Fibroblast of lung (primary cell): ENCODE measurements at places on chromosomes 5 and 9. TPM values are rescaled to one million over a fixed set of nuclear protein-coding genes. Genes with fewer than 3 reads are reported as not detected.

GRCh38 chr5:23014266-23014665, 161.1 kb upstream of the CDH12 start:
- no peak for DNase-seq

- DNase-seq = peak; percentile 99
Observed at GRCh38 chr5:37722236-37723161, 117.3 kb downstream of the GDNF start.

DNA sequence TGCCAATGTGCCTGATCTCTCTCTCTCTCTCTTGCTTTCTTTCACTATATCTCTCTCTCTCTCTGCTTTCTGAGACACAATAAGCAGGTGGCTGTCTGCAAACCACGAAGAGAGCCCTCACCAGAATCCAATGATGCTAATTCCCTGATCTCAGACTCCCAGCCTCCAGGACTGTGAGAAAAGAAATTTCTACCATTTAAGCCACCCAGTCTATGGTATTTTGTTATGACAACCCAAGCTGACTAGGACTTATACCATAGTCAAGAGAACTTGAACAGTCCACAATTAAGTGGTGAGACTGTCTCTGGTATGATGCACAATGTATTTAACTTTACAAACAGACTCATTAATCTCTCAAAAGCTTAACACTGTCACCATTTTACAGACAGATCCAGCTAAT, 67.0 kb downstream of the NFIB start:
- no peak for DNase-seq

- DNase-seq = peak; percentile 71
Observed at GRCh38 chr9:112348257-112349007, 15.0 kb upstream of the PTBP3 start.

GRCh38 chr9:96139592-96140295, 162.2 kb downstream of the HSD17B3 start:
- peak; percentile 87 for DNase-seq

DNA sequence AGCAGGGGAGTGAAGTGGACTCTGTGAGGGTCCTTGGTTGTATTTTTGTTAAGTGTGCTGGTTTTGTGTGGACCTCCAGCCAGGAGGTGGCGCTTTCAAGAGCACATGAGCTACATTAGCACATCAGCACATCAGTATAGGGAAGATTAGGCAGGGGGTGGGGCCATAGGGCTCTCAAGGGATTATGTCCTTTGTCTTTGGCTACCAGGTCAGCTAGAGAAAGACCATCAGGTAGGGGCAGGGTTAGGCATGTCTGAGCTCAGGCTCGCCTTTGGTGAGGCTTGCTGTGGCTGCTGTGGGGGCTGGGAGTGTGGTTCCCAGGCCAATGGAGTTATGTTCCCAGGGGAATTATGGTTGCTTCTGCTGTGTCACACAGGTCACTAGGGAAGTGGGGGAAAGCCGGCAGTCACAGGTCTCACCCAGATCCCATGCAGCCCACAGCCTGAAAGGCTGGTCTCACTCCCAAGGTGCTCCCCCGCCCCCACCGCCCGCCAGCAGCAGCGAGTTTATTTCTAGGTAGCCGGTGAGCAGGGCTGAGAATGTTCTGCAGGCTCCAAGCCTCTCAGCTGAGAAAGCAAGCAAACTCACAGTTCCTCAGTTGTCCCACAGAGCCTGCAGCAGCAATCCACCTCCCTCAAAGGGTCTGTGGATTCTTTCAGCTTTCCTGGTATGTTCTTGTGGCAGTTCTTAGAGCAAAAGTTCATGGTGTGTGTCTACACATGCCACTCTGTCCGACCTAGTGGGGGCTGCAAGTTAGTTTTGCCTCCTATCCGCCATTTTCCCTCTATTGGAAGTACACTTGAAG, 13.7 kb downstream of the OR1J1 start:
- no peak for DNase-seq

GRCh38 chr9:6194934-6195333, 20.7 kb upstream of the IL33 start:
- DNase-seq = no peak

GRCh38 chr5:157038568-157039187, 20.2 kb downstream of the HAVCR1 start:
- no peak for DNase-seq

DNA sequence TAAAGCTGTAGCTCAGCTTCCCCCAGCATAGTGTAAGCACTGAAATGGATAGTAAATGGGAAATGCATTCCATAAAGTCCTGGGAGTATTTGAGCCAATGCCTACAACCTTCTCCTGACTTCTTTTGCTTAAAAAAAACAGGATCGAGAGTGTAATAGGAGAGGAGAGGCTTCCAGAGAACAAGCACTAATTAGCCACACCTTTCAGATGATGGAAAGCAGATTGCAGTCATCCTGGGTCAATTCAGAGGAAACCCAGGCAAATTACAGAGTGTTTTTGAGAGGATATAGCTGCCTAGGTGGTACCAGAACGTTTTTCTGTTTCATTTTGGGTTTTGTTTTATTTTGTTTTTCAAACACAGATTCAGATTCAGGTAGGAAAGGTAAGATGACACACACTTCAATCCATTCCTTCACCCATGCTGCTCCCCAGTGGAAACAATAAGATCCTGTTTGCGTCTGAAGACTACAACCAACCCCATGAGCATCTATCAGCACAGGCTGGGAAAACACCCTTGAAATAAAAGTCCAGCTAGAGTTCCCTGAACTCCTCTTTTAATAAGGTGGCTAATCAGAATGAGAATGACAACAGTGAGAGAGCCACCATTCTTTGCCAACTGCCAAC, 95.6 kb downstream of the RFK start:
- peak; percentile 21 for DNase-seq

DNA sequence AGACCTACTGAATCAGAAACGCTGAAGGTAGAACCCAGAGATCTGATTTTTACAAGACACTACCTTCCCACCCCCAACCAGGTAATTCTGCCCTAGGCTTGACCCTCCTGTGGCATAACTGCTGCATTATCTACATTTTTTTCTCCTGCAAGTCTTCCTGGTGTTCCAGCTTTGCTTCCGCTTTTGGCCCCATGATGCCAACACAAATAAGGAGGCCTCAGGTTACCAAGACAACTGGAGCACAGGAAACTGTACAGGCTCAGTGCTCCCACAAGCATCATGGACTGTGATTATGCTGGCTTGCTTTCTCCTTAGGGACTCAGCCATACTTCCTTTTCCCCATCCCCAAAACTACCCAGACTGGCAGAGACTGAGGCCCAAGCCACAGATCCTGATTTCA, 6.6 kb upstream of the MSMP start:
- no peak for DNase-seq

- peak; percentile 46 for DNase-seq
Observed at GRCh38 chr5:63401436-63402046, 560.7 kb downstream of the HTR1A start.

DNA sequence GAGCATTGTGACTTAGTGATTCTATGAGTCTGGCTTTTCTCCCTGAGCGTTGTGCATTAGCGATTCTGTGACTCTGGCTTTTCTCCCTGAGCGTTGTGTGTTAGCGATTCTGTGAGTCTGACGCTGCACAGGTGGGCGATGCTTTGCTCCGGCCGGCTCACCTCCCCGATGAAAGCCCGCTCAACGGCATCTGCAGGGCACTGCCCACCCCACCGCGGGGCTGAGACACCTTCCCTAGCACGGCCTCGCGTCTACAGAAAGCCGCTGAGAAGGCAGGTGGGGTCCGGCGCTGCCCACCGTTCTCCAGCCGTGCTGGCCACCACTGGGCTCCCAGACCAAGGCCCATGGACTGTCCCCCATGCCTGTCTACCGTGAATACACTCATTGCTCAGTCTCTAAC, 12.8 kb upstream of the SLC9A3 start:
- DNase-seq = no peak

GRCh38 chr5:81719743-81720345, 31.1 kb downstream of the SSBP2 start:
- DNase-seq = peak; percentile 15

GRCh38 chr5:135013947-135014570, 20.0 kb downstream of the PITX1 start:
- peak; percentile 38 for DNase-seq

- DNase-seq = peak; percentile 77
Observed at GRCh38 chr5:60522292-60522905, 177.6 kb downstream of the DEPDC1B start.

GRCh38 chr9:93659044-93659836, 82.9 kb downstream of the PHF2 start:
- no peak for DNase-seq

- DNase-seq = peak; percentile 60
Observed at GRCh38 chr5:134463991-134464760, 52.5 kb upstream of the CDKN2AIPNL start.

GRCh38 chr9:110659891-110660541, 8.6 kb upstream of the MUSK start:
- peak; percentile 68 for DNase-seq

DNA sequence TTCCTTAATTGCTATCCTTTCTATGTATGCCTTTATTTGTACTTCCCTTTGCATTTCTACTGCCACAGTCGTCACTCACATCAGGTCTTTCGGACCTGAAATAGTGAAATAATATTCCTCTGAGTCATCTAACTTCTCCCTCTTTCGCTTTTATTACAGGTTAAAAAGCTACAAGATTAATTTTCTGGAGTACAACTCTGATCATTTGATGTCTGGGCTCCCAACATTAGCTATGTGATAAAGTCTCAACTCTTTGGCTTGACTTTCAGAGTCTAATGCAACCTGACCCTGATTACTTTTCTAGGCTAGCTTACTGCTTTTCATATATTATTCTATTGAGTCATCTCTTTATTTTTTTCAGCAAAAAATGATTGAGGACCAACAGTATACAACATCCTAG, 638.8 kb upstream of the WWC1 start:
- DNase-seq = peak; percentile 74

- DNase-seq = peak; percentile 49
Observed at GRCh38 chr5:8756498-8757084, 789.3 kb downstream of the SEMA5A start.

DNA sequence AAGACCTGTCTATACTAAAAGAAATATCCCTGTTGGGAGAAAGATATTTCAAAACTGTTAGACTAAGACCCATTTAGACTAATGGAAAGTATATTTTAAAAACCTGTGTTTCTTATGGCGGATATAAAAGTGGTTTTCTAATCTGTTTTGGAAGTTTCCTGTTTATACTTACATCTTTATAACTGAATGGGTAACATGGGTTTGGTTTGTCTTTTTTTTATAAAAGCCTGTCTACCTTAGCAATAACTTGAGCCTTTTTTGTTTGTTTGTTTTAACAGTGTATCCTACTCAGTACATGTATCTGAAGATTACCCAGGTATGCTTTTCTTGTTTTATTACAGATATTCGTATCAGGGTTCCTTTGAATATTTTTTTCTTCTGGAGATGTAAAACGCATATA, 83.4 kb downstream of the PARP8 start:
- DNase-seq = no peak

DNA sequence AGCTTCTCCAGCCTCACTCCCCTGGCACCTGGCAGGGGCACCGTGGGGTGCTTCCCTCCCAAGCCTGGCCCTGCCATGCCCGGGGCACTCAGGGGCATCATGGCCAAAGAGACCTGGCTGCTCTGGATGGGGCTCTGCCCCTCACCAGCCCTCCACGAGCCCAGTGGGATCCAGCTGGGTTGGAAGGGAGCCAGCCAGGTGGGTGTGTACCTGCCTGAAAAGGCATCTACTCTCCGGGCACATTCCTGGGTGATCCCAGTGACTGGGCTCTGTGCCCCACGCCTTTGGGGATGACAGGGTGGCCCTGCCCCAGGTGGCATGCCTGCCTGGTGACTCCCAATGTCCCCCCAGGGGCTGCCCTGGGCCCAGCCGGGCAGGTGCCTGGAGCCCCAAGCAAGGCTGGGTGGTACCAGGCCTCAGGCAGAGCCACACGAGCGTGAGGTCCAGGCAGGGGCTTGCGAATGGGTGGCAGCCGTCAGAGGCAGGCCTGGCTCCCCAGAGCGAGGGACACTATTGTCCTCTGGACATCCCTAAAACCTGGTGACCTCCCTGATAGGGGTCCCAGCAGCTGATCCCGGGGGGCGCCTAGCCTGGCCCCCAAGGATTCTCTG, 777 bp downstream of the GPSM1 start:
- no peak for DNase-seq

DNA sequence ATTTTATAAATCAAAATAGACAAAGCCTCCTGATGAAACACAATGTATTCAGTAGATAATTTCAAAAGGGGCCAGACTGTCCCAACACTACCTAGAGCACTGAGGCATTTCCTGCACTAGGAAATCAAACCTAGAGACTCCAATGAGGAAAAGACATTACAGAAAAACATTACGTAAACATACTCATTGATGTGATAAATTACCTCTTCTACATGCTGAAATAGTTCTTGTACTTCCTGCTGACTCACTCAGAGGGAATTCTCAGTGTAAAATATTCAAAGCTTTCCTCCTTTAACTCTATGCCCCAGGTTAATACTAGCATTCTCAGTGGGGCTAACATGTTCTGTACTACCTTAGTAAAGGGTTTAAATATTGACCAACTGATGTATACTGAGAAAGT, 178.0 kb downstream of the ESM1 start:
- DNase-seq = peak; percentile 90

- DNase-seq = no peak
Observed at GRCh38 chr5:163531272-163531671, 25.9 kb downstream of the MAT2B start.

- DNase-seq = peak; percentile 54
Observed at GRCh38 chr5:95958310-95959014, 3.2 kb downstream of the ELL2 start.

DNA sequence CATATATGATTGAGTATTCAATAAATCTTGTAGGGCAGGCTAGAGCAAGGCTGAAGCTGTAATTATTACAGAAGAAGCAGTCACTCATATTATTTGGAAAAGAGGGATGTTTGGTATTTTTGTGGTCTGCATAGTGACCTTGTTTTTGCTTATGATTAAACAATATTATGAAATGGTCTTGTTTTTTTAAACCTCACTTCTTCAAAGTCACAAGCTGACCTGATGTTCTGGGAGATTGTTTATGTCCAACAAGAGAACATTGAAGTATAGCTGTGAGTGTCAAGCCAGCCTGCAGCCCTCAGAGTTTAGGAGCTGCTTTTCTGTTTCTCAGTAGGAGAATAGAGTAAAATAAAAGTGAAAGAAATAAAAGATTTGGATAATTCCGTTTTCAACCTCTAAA, 342.2 kb downstream of the LRRC70 start:
- DNase-seq = no peak

DNA sequence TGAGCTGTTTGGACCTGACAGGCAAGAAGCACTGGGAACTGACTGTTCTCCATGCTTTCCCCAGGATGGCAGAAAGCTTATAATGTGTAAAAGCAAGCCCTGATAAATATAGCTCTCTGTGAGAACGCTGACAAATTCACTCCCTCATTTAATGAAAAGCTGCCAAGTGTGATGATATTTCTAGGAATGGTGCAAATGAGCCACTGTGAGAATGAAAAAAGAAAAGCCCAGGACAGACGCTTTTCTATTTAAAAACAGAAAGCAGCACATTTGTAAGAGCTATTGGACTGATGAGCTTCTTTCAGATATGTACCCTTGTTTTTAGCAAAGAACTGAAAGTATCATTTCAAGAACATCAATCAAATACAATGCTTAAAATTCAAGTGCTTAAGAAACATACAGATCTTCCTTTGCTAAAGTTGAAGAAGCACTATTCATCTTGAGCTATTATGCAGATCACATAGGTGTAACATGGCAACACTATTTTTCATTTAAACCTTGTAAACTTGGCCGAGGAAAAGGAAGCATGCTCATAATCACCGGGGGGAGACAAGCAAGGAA, 842.6 kb upstream of the ACO1 start:
- DNase-seq = no peak

VCAN gene
- 190 and 227 TPM in 2 replicates for total RNA-seq

JAK2 gene
- 13.4 TPM in 2 replicates for total RNA-seq

IRX2 gene
- total RNA-seq = 0.26 and 0.33 TPM in 2 replicates

ORM2 gene
- total RNA-seq = not detected in 2 replicates

CAVIN4 gene
- total RNA-seq = 1.0 and 1.5 TPM in 2 replicates

OR1L4 gene
- total RNA-seq = not detected in 2 replicates

CREBRF gene
- 25.2 and 38.8 TPM in 2 replicates for total RNA-seq

TMEM174 gene
- total RNA-seq = not detected in 2 replicates

WHRN gene
- 0.51 and 1.8 TPM in 2 replicates for total RNA-seq
